ENCODE measurements at places on chromosomes 4 and X.

GRCh38 chr4:8594097-8595038, 1.8 kb downstream of the CPZ start:
- DNase-seq: no peak

GRCh38 chrX:10395179-10395578, 225.2 kb downstream of the MID1 start:
- no peak for DNase-seq

GRCh38 chr4:87838890-87839591, 6.3 kb downstream of the MEPE start:
- no peak for DNase-seq

GRCh38 chr4:87240341-87240740, 19.9 kb upstream of the KLHL8 start:
- no peak for DNase-seq

- DNase-seq: no peak
These were observed 7.2 kb downstream of the RAB28 start for GRCh38 chr4:13476915-13477314.

GRCh38 chr4:88758264-88758663, 60.6 kb upstream of the NAP1L5 start:
- DNase-seq: no peak

DNA sequence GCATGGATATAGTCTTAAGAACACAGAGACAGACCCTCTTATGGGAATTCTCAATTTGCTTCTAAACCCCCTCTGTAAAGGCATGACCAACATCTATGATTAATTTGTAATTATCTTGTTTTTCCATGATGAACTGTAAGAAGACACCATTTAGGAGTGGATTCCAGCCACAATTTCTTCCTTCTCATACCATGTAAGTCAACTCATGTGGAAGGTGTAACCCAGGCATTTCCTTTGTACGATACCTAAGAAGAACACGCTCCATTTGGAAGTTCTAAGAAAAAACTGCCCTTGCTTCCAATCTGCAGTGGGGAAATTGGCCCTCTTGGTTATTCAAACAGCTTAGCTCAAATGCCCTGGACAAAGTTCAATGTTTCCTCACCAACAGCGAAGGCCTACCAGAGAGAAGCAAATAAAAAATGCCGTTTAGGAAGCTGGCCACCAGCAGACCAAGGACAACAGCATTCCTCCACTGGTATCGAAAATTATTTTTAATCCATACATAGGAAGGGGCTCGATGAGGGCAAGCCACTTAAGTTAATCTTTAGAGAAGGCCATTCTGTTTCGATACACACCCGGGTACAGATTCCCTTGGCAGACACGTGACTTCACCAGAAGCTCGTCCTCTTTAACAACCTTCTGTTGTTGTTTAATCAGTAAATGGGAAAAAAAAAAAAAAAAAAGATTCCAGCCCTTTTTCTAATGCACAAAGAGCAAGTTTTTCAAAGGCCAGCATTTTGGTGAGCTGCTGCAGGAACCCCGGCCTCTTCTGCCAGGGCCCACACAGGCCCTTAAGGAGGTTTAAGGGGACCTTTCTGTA, 2.6 kb downstream of the DHRSX start:
- no peak for DNase-seq

DNA sequence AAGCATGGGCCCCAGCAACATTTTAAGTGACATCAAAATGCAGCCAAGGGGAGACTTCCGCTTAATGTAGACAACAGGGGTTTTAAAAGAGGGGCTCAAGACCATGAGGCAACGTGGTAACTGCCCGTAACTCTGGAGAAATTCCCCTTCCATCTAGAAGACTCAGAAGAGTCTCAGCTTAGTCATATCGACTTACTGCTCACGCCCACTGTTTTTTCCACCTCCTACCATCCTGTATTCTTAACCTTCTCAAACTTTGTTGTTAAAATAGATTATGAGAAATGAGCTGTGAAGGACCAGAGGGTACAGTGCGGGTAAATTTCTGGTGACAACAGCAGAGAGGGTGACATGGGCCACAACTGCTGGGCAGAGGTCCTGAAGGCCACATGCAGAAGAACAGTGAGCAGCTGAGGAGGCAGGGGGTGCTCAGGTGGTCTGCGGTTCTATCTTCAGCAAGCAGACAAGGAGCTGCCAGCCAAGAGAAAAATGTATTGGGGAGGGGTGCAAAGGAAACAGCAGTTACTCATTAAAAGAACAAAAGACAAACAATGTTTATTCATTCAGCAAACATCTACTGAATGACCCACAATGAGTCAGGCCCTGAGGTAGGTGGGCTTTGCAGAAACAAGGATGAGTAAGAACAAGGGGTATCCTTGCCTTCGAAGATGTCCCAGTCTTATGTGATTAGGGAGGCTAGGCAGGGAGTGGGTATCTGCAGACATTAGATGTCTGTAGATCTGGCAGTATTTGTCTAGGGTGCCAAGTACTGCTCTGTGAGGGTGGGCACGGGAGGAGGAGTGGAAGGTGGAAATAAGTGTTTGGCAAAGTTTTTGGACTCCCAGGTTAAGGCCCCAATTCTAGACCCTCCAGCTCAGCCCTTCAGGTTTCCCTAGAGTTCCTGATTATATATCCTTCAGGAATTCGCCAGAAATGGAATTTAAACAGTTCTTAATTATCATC, 175.3 kb downstream of the TSPAN5 start:
- no peak for DNase-seq

DNA sequence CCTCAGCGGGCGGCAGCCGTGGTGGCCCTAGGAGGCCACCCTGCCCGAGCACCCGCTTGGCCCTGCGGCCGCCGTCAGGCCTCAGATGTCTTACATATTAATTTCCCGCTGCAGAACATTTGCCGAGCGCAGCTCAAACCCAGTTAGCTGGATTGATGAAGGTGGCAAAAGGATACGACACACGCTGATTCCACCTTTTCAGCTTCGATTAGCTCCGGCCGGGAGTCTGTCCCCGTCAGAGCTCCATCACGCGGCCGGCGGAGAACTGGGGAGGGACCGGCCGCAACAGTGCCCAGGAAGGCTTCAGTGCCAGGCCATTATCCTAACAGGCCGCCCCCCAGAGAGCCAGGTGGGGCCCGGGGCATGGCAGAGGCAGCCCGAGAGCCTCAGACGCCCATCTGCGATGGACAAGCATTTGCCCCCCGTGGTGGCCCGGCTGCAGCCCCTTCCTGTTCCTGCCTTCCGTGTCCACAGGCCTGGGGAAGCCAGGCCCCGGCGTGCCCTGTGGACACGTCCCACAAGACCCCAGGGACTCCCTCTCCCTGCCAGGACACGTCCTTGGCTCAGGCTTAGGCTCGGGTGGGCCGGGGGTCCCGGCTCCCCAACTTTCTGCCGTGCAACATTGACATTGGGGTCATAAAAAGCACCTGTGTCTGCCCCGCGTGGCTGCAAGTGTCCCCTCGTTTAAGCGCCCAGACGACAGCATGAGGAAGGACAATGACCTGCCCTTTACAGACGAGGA, 133.8 kb upstream of the NKX1-1 start:
- no peak for DNase-seq

DNA sequence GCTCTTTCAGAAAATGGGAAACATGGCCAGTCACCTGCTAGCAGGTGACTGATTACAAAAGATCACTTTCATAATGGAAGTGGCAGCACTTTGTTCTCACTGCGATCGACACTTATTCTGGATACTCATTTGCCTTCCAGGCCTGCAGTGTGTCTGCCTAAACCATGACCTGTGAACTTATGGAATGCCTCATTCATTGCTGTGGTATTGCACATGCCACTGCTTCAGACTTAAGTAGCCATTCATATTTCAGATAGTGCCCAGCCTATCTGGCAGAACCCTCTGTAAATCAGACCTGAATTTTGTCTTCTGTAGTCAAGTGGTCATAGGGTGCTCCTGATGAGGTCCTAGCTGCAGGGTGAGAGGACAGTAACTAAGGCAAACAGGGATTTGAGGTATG, 23.3 kb upstream of the MGST2 start:
- DNase-seq: no peak

GRCh38 chr4:80141543-80141942, 55.8 kb upstream of the PRDM8 start:
- DNase-seq: no peak

DNA sequence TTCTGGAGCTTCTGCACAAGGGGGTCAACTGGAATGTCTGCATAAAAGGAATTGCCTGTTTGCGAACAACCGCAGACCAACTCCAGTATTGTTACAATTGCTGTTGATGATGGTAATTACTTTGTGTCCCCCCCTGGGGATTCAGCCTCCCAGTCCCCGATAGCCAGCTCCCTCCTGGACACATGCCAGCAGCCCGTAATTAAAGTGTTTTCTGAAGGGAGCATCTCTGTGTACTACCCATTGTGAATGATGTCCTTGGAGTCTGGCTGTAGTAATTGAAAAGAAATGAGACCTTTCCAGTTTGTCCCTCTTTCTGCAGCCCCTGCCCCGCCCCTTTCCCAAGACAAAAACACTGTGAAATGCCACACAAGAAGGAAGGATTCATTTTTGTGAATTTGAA, 377.1 kb upstream of the LCORL start:
- peak; percentile 64 for DNase-seq

- DNase-seq: no peak
These were observed 457.4 kb downstream of the IL1RAPL1 start for GRCh38 chrX:29044423-29045184.

Data from NCI-H1930 (cell line).